ENCODE measurements at places on chromosomes 16 and 17.

DNA sequence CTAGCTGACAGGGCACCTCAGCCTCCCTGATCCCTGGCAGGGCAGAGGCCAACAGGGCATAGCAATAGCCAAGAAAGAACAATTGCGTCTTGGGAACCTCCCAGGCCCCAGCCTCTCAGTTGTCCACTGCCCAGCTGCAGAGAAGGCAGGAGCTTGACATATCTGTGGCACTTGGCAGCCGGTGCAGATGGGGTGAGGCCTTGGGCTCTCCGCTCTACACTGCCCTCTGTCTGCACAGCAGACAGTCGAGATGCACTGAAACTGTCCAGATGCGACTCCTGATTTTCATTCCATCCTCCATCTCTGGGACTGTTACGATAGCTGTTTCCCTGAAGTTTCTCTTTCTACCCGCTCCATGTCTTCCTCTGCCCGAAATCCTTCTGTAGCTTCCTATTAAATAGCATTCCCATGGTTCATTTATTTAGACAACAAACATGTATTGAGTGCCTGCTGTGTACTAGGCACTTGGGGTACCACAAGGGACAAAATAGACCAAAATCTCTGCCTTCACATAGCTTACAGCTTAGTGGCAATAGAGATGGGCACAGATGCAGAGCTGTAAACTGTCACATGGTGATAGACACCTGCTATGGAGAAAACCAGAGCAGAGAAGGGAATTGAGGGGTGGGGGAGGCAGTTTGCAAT lies 3.3 kb downstream of the POLR3E start:
- DNase-seq, result peak; percentile 72

DNA sequence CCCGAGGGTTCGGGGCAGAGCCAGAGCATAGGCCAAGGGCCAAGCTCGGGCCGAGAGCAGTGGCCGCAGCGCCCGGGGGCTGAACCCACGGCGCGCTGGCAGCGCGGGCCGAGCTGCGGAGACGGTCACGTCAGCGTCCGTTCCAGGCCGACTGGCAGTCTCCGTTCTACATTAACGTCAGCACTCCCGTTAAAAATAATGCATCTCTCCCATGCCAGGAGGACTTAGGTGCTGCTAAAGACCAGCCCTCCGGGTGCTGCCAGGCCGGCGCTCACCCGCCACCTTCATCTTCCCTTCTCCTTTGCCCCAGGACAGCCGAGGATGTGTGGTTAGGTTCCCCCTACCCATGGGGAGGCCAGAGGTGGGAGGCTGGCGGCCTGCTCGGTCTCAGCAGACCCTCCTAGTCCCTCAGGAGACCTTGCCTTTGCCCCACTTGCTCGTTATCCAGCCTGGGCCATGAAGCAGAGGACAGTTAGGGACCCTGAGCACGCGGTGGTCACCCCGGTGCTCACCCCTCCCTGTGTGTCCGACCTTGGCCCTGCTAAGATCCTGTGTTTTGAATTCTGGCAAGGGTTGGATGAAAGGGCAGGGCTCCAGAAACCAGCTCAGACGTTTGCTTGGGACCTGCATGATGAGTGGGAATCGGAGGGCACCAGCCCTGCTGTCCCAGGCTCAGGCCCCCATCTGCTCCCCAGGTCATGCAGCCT lies 572 bp downstream of the MPG start:
- no peak for DNase-seq

DNA sequence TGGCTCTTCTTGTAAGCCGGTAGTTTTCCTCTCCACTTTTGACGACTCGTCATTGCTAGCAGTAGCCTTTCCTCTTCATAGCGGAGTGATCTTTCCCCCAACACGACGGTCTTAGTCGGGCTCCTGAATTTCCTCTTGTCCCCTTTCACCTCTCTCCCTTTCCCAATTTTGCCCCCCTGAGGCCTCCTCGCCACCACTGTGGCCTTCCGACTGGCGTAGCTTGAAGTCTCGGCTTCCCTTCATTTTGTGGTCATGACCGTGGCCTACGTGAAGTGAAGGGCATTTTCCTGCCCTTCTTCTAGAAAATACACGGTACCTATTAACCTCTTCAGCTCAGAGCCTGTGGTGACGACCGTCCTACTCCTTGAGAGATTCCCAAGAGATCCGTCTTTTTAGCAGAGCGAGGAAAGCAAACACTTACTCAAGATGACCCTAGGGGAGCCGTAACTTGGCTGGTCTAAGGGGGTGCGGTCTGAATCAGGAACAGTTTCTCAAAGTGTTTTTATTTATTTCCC lies 787 bp downstream of the PRKAR1A start:
- peak; percentile 75 for DNase-seq

GRCh38 chr17:65514082-65514481 lies 47.4 kb downstream of the AXIN2 start:
- no peak for DNase-seq

GRCh38 chr16:69880640-69881133 lies 70.4 kb upstream of the CLEC18A start:
- no peak for DNase-seq

- peak; percentile 70 for DNase-seq
Measured at GRCh38 chr16:3131755-3132377, 3.0 kb upstream of the ZNF213 start.

DNA sequence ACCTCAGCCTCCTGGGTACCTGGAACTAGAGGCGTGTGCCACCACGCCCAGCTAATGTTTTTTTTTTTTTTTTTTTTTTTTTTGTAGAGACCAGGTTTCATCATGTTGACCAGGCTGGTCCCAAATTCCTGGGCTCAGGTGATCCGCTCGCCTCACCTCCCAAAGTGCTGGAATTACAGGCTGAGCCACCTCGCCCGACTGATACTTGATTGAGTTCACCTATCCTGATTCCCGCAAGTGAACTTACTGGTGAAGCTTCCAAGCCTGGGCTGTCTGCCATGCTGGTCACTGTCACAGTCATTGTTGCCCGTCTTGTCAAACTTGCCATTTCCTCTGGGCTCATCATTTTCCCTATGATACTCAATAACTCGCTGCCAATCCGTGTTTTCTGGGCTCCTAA lies 71.1 kb upstream of the MTMR4 start:
- no peak for DNase-seq

DNA sequence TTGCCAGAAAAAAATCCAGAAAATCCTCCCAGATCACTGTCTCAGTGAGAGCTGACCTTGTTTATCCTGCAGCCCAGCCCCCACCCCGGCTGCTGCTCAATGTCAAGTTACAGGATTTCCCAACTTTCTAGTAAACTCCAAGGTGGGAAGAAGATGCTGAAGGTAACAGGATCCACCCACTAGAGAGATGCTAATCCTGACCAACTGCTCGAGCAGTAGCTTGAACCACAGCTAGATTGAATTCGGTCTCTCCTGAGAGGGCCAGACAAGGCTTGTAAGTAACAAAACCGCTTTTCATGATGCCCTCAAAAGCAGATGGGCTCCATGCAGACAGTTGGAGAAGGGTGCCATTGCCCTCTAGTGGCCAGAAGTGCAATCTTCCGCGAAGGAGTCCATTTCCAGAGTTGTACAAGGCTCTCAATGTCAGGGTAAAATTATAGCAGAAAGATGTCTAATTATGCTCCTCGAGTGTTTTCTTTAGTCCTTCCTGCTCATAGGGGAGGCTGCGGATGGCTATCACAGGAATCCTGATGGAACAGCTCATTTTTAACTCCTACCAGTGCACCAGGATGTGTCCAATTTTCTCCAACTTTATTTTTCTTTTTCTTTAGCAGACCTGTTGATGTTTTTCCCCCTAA lies 3.9 kb downstream of the CDH11 start:
- peak; percentile 48 for DNase-seq

DNA sequence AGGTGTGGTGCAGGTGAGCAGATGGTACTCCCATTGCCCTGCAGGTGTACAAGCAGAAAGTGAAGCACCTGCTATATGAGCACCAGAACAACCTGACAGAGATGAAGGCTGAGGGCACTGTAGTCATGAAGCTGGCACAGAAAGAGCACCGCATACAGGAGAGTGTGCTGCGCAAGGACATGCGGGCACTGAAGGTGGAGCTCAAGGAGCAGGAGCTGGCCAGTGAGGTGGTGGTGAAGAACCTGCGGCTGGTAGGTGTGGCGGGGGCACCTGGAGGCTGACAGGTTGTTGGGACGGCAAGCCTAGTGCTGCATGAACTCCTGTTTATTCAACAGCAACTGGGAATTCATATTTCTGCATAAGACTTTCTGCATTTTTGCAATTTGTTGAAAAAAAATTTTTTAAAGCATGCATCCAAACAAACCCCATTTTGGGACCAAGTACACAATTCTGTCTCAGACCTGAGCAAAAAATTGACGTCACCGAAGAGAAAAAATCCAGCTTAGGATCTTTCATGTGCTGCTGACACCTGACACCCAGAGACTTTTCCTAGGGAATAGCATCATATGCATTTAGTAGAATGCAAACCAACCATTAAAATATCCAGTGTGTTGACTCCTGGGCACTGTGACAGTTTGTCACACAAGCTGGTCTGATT lies 13.5 kb upstream of the DBNDD1 start:
- DNase-seq, result no peak

GRCh38 chr16:81528256-81528655 lies 83.6 kb downstream of the CMIP start:
- no peak for DNase-seq

GRCh38 chr17:887551-888209 lies 91.9 kb downstream of the NXN start:
- DNase-seq, result no peak

DNA sequence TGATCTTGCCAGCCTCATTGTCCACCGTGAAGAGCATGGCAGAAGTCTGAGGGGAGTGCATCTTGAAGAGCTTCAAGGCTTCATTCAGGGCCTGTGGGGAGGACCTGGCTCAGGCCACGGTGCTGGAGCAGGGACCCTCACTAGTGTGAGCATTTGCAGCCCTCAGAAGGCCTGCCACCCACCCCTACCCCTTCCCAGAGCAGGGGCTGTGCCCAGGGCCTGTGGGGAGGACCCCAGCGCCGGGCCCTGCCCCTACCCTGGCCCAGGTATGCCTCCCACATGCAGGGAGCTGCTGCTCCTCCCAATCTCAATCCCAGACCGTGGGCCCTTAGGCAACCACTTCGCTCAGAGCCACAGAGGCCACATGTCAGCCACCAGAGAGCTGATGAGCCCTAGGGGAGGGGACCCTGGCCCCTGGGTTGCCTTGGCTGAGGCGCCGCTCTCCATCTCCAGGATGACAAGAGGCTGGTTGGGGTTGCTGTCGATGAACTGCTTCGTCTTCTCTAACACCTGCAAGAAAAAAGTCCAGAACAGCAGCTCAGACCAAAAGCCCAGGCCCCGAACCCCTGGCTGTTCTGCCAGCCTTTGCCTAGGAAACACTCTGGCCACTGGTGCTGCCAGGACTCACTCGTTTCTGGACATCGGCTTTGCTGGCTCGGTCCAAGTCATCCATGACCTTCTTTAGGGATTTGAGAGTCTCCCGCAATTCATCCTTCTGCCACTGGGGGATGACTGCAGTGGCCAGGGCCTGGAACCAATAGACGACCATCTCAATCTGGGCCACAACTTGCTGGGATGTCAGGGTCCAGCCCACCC lies 1.8 kb upstream of the EXOSC6 start:
- DNase-seq, result peak; percentile 31

DNA sequence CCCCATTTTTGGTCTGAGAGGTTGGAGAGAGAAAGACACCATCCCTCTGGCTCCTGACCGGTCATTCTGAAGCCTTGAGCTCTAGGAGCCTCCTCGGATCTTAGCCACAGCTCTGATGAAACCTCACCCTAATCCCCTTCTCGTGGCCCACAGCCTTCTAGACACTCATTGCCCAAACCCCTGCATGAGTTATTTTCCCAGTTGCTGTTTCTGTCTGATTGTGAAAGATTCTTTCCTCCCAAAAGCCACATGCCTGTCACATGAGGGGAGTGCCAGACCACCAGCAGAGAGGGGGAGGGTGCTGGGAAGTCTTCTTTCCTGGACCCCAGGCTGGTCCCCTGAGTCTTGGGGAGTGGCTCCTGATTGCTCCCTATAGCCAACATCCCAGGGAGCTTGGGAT lies 17.6 kb upstream of the ABR start:
- DNase-seq, result no peak

DNA sequence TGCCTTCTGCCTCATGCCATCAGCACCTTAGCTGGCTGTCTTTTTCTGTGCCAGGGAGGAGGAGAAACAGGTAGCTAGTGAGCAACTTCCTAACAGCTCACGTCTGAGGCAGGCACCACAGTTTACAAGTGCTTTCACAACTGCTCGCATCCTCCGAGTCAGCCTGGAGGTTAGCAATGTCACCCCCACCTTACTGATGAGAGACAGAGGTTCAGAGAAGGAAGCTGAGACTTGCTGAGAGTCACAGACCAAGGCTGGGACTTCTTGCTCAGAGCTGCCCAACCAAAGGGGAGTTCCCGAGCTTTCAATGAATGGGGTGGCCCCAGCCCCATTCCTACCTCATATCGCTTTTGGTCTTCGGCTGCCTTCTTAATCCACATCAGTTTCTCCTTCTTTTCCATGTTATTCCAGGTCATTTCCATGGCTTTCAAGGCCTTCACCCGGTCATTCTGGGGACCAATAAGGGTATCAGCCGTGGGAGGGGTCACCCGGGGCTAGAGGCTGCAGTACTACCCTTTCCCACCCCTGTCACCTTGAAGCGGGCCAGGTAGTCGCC lies 9.6 kb downstream of the UBTF start:
- DNase-seq, result no peak

DNA sequence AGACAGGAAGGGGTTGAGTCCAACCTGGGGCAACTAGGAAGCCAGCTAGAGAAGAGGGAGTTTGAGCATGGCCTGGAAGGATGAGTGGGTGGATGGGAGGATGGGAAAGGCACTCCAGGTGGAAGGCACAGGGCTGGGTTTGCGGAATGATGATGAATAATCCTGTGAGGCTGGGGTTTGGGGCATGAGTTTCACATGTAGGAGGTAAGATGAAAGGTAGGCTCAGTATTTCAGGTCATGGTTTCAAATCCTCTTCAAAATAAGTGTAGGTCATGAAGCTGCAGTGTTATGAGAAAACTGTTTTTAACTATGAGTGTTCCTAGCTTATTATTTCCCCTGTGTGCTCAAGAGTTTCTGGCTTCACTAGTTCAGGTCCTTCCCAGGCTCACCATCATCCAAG lies 130.3 kb downstream of the SKAP1 start:
- DNase-seq, result no peak

Measured in small intestine (tissue), 16 donors.